Transverse colon (tissue), 4 donors: ENCODE measurements at places on chromosomes 11 and 22. TPM values are rescaled to one million over a fixed set of nuclear protein-coding genes. Genes with fewer than 3 reads are reported as not detected.

The IGLL1 gene
- total RNA-seq = not detected

The FREY1 gene
- not detected for total RNA-seq

The TRPM5 gene
- total RNA-seq = 4.9 TPM

The PANX1 gene
- total RNA-seq = 12.5 TPM

The DEUP1 gene
- not detected for total RNA-seq

The RAG1 gene
- 3.2 TPM for total RNA-seq

The MED15 gene
- total RNA-seq = 160 TPM

The SCARF2 gene
- total RNA-seq = 9.8 TPM

The SHANK3 gene
- total RNA-seq = 2.7 TPM

The FJX1 gene
- total RNA-seq = 2.6 TPM

The ELMOD1 gene
- total RNA-seq = not detected

The BLID gene
- not detected for total RNA-seq

The APOA5 gene
- total RNA-seq = not detected

The CHRM1 gene
- total RNA-seq = 0.32 TPM

The C11orf68 gene
- 15.2 TPM for total RNA-seq

The PAAF1 gene
- total RNA-seq = 2.4 TPM

The CASP4 gene
- 86.3 TPM for total RNA-seq

The C11orf91 gene
- total RNA-seq = not detected

The PRODH gene
- total RNA-seq = 3.5 TPM

The HOATZ gene
- total RNA-seq = not detected

The NDUFV1 gene
- total RNA-seq = 421 TPM

The HBE1 gene
- total RNA-seq = not detected

The KRTAP5-9 gene
- not detected for total RNA-seq

The SAA2 gene
- total RNA-seq = not detected

The RAB36 gene
- 0.82 TPM for total RNA-seq

The SPDYC gene
- not detected for total RNA-seq

The PKDREJ gene
- total RNA-seq = 0.27 TPM

The RAB3IL1 gene
- total RNA-seq = 1.2 TPM

The TMEM218 gene
- 2.6 TPM for total RNA-seq

The TSKU gene
- 46.8 TPM for total RNA-seq

The TTC36 gene
- total RNA-seq = 2.2 TPM

The CASP5 gene
- 40.5 TPM for total RNA-seq

The OR10D3 gene
- total RNA-seq = not detected

The SRSF8 gene
- 37.4 TPM for total RNA-seq

The TRPC6 gene
- 15.9 TPM for total RNA-seq

The MRGPRX4 gene
- total RNA-seq = not detected

The SMTNL1 gene
- total RNA-seq = not detected

The SMC1B gene
- total RNA-seq = not detected

The ROBO4 gene
- 6.7 TPM for total RNA-seq

The SLC5A12 gene
- total RNA-seq = not detected

The SRPRA gene
- 18.9 TPM for total RNA-seq

The LYVE1 gene
- total RNA-seq = 41.6 TPM

The APOA4 gene
- not detected for total RNA-seq

The CYP2D6 gene
- total RNA-seq = 1.2 TPM

The CSF2RB gene
- 9.7 TPM for total RNA-seq

The CYP2R1 gene
- 37.0 TPM for total RNA-seq

The RRM1 gene
- 16.2 TPM for total RNA-seq

The VEGFB gene
- 35.0 TPM for total RNA-seq

The USP2 gene
- total RNA-seq = 26.6 TPM
